ENCODE measurements at places on chromosomes 2 and 18.

- no peak for DNase-seq
Observed at GRCh38 chr18:42471885-42472284, 516.9 kb downstream of the PIK3C3 start.

DNA sequence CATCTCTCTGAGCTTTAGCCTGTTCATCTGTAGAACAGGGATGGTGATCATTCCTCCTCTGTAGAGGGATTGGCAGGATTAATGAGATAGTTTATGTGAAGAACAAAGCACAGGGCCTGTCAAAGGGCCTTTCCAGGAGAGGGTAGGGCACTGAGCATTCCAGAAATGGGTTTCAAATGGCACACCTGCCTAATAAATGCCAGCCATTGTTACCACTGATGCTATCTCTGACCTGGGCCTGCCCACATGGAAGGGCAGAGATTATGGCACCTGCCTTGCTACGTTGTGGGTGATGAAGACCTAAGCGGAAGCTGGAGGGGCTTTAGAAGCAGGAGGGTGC, 31.0 kb upstream of the GMPPA start:
- DNase-seq = no peak

- DNase-seq = no peak
Observed at GRCh38 chr2:79005216-79005615, 20.3 kb upstream of the REG3G start.

DNA sequence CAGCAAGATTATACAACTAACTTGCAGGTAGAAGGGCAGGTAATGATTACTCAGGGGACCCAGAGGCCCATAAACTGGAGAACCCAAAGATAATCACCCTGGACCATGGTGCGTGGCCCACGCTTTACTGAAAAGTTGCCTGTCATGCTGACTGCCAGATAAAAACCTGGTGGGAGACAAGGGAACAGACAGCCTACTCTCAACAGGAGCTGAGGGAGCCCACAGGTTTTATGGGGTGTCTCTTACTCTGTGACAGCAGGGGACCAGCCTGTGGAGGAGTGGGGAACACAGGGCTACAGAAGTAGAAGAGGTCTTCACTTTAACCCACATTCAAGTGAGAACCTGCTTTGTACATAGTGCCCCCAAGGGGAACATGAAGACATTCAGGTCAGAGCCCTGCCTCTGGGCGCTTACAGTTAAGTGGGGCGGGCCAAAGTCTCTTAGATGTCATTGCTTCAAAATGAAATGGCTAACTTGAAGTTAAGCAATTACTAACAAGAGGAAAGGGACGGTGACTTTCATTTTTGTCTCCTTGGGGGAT, 60.4 kb downstream of the DHRS9 start:
- DNase-seq = no peak

- no peak for DNase-seq
Observed at GRCh38 chr18:394262-394986, 106.1 kb downstream of the COLEC12 start.

DNA sequence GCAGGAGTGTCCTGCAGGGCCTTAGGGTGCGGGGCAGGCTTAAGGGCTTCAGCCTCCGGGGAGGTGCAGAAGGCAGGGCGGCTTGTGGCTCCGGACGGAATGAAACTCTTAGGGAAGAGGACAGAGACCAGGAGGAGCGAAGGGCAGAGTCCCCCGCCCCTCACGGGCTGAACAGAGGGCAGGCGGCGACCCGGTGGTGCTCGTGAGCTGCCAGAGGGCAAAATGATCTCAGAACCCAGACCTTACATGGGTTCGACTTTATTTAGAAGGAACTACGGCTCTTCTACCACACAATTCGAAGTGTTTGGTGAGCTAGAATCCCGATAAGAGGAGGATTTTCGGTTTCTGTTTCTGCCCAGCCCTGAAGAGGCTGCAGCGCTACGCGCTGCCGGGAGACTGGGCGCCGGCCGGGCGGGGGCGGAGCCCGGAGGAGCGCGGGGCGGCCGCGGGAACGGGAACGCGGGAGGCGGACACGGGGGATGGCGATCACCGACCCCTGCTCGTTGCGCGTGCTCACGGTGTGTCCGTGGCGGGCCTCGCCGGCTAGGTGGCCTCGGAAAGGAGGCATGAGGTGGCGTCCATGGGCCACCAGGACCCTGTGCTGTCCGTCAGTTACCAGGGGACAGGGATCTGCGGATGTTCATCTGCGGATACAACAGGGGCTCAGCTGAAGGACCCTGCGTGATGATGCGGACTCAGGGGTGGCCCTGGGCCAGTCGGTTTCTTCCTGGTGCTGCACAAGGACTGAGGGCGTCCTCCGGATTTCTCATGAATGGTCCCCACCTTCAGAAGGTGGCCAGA, 4.2 kb upstream of the SP100 start:
- DNase-seq = no peak

DNA sequence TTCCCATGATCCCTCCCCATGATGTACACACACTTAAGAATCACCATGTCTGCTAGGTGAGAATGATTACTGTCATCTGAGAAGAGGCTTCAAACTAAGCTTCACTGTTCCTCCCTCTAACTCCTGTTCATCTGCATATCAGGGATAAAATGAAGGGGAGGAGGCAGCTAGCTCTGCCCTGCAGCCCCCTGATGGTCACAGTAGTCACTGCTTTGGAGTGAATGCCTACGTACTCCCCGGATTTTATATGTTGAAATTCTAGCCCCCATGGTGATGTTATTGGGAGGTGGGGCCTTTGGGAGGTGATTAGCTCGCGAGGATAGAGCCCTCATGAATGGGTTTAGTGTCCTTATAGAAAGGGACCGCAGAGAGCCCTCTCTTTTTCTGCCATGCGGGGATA, 156.4 kb downstream of the NCKAP5 start:
- no peak for DNase-seq

DNA sequence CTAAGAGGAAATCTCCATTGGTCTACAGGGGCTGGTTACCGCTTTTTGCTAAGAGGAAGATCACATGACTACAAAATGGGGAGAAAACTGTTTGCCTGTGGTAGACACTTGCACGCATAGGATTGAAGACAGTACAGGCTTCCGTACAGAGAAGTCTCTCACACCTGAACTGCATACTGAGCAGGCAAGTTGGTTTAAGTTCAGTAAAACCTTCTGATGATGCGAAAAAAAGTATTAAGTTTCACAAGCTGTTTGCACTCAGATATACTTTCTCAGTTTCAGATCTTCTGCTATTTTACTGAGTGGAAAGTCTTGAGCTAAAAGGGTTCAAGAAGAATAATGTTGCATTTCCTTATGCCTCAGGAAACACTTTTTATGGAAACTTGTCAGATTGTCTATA, 292.2 kb upstream of the MC4R start:
- DNase-seq = no peak

- DNase-seq = no peak
Observed at GRCh38 chr2:102271844-102272243, 39.5 kb upstream of the IL1RL1 start.

- no peak for DNase-seq
Observed at GRCh38 chr2:54871457-54872107, 148.1 kb downstream of the EML6 start.

DNA sequence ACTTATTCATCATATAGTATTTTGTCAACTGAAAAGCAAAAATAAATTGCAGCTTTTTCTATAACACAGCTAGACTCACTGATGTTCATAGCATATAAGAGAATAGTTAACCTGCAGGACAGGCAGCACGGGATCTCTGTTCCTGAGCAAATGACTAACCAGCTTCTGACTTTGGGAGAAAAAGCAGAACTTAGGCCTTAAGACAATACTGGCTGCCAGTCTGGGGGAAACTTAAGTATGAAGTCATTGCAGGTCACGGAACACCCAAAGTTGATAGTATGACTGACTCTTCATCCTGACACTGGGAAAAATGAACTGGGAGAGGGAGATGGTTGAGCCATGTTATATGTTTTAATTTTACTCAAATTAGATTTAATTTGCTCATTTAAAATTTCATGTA, 113.0 kb downstream of the DPP4 start:
- no peak for DNase-seq

DNA sequence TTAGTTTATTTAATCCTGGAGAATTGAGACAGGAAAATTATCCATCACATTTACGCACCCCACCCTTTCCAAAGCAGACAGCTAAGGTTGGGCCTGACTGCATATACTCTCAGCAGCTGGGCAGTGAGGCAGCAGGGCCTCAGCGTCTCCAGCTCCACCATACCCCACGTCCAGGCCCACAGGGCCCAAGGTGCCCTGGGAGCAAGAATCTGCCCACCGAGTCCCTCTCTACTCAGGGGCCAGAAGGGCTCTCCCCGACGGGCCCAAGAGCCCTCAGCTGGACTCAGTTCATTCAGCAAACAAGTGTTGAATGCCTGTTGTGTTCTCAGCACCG, 126.3 kb downstream of the SEPTIN10 start:
- DNase-seq = no peak

GRCh38 chr2:10132043-10132575, 9.6 kb downstream of the RRM2 start:
- DNase-seq = no peak

GRCh38 chr18:73981796-73982195, 165.8 kb downstream of the FBXO15 start:
- no peak for DNase-seq

DNA sequence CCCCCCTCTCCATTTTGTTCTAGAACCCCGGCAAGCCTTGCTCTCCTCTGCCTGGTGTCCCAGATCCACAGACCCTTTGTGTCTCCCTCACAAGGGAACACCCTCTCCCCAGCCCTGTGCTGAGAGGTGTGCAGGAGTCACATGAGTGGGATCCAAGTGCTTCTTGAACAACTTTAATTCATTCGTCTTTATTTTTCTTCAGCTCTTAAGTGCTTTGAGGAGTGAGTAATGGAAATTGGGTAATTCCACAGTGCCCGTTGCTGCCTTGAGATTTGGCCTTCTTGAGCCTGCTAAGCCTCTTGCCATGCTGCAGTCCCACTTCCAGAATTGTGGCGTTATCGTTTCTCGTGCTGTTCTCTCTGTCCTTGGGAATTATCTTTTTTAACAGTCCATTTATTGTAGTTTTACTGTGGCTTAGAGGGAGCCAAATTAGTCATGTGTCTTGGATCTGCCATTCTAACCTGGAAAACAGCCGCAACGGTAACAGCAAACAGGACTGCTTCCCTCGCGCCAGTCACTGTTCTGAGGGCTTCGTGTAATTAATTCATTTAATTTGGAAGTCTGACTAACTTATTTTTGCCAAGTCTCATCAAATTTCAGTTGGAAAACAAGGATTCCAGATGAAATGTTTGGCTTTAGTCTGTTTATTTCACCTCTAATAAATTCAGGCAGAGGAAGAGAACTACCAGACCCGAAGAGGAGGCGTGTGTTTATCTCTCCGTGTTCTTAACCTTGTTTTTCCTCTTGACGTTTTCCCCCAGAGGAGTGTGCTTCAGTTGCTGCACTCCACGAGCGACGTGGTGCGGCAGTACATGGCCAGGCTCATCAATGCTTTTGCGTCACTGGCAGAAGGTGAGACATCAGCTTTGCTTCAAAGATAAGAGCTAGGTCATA, 72.0 kb downstream of the ARMC9 start:
- DNase-seq = no peak

GRCh38 chr2:155033652-155034051, 335.2 kb downstream of the KCNJ3 start:
- no peak for DNase-seq
